ENCODE measurements at places on chromosomes 7 and 10.

- no peak for DNase-seq
These were observed 25.7 kb upstream of the CDK14 start for GRCh38 chr7:90570373-90570959.

DNA sequence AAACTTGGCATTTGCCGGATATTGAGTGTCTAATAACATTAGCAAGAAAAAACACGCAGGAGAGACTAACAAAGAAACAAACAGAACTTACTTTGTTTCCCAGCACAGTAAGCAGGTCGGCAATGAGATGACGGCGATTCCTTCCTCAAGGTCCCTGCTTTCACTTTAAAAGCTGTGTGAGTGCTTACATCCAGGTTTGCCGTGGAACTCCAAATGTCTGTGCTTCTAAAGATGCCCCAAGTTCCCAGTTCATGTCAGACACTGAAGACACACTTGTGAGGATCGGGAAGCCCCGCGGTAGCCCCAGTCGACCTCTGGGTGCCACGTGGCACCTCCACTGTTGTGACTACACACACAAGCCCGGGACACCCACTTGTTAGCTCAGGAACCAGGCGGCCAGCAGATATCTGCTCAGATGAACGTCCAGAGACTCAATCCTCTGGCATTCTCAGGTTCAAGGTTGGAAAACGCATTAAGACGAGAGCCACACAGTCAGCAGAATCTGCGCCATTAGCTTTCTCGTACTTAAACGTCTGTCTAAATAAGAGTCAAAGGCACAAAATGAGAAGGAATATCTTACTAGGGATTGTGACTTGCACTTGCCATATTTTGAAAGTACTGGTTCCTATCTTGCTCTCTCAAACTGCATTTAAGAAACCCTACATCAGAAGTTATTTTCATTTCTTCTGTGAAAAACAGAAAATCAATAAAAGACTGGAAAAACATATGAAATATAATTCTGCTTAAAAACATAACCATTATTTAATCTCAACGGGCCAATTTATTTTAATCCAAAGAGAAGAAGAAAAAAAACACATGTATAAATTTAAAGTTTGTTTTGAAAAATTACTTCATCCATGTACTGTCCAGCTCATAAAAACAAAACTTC lies 207.6 kb upstream of the KLF14 start:
- peak; percentile 43 for DNase-seq

DNA sequence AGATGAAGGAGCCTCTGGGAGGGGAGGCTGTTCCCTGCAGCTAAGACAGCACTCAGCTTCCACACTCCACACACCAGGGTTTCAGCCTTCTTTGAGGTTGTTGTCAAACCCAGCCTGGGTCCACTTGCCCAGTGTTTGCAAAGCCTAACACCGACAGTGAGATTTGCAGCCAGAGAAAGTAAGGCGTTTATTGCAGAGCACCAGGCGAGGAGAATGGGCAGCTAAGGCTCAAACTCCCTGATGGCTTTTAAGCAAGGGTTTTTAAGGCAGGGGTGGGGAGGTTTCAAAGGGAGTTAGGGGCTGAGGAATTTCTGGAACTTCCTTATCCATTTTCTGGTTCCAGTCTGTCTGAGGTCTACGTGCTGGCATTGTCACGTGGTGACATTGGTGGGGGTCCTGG lies 4.7 kb upstream of the ZNF775 start:
- no peak for DNase-seq

- DNase-seq, result no peak
These were observed 124.4 kb upstream of the ITGB1 start for GRCh38 chr10:33082373-33082895.

DNA sequence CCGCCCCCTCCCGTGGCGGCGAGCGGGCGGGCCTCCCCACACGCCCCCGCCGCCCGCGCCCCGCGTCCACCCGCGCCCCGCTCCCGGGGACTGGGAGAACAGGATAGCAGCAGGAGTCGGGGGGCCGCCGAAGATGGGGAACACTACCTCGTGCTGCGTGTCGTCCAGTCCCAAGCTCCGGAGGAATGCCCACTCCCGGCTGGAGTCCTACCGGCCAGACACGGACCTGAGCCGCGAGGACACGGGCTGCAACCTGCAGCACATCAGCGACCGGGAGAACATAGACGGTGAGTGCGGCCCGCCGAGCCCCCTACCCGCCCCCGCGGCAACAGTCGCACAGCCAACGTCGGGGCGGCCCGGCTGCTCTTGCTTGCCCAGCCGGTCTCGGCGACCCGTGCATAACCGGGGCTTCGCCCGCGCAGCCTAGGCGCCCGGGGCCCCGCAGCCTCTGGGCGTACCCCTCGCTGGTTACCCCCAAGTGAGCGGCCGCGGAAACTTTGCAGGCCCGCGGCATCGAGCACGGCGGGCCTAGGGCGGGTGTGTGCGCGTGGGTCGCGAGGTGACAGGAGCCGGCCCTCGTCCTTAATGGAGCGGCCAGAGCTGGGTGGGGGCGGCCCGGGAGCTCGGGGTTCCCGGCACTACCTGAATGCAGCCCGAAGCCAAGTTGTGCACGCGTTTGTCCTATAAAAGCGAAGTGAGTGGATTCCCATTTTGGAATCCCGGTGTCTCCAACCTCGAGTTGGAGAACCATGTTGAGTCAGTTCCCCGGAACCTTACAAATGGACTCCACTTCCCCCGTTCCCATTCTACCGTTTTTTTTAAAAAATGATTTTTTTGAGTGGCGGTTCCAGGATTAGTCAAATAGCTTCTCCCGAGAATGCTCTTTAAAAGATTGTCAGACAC lies 863 bp downstream of the CCNY start:
- DNase-seq, result peak; percentile 31

GRCh38 chr7:31051598-31052486 lies at the start of gene ADCYAP1R1:
Gene ADCYAP1R1 (plus strand): TSS chr7:31052308. CDS start chr7:31063265, 10,957 bp downstream.
- peak; percentile 76 for DNase-seq

- DNase-seq, result no peak
These were observed 32.7 kb downstream of the ABCB5 start for GRCh38 chr7:20647908-20648776.

DNA sequence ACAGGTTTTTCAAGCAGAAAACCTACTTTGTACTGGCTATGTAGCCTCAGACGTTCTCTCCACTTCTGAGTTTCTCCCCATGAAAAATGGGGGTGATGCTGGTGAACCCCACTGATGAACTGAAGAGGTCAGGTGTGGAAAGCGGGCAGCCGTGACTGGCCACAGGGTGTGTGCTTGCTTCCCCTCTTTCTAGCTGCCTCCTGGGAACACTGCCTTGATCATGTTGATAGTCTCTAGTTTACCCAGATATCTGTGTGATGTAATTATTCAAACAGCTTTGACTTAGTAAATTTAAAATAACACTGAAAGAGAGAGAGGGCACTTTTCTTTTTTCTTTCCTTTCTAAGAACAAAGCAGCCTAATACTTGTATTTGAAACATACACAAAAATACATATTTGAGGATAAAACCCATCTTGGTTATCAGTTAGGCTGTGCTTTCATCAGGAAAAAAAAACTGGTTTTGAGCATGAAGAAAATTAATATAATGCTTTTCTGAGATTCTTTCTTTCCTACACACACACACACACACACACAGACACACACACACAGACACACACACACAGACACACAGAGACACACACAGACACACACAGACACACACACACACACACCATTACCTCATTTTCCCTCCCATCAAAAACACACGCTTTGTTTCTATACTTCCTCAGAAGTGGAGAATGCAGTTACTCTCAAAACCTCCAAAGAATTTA lies 76.7 kb downstream of the MACC1 start:
- DNase-seq, result no peak

GRCh38 chr7:123492485-123492884 lies 41.9 kb downstream of the IQUB start:
- no peak for DNase-seq

- no peak for DNase-seq
These were observed 19.2 kb upstream of the FLNC start for GRCh38 chr7:128810997-128811396.

GRCh38 chr7:52021343-52021742 lies 704.7 kb upstream of the COBL start:
- DNase-seq, result no peak

GRCh38 chr7:38964921-38965320 lies 12.8 kb upstream of the POU6F2 start:
- no peak for DNase-seq

DNA sequence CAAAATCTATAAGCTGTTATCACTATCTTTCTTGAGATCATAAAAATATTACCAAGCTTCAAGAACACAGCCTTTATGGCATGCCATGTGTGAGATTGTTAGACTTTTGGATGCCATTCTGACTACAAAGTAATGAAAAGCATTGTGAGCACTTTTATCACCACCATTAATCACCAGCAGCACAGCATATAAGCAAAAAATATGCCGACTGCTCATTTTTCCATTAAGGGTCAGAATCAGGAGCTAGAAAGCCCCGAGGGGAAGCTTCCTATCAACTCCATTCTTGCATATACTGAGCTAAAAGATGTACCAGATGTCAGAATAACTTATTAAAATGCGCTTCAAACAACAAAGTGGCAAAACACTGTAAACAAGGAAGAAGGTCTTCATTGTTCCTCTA lies 114.3 kb downstream of the LMBR1 start:
- DNase-seq, result no peak

- no peak for DNase-seq
These were observed 30.9 kb downstream of the KCNMA1 start for GRCh38 chr10:77606751-77607150.

- DNase-seq, result peak; percentile 16
These were observed 139.3 kb downstream of the TWIST1 start for GRCh38 chr7:18978108-18978495.

DNA sequence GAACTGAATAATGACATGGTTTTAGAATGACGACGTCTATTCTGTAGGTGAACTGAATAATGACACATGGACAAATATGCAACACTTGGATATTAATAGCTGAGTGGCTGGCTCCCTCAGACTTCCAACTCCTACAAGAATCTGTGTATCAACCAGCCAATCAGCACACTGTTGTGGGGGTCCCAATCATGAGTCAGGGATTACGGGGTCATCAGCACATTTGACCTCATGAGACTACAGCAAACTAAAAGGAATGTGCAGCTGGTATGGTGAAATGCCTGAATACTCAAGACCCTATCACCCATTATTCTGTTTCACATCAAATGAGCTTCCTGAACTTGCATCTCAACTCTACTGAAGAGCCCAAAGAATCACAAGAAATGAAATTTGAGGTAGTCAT lies 192.5 kb downstream of the ANK3 start:
- DNase-seq, result no peak

- no peak for DNase-seq
These were observed 95.4 kb downstream of the TES start for GRCh38 chr7:116305485-116306408.

DNA sequence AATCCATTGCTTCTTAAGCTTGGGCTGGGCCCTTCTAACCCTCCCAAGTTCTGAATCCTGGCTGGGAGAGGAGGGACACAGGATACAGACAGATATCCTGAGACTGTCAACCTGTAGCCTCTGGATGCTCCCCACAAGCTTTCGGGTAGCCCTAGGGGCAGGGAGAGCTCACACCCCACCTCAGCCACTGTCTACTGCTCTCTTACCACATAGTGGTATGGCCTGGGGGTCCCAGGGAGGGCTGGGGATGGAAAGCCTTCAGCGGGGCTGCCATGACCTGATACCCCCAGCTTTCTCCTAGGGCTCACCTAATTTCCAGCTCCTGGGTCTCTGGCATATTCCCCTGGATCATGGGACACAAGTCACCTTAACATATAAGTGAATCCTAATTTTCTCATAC lies 25.1 kb downstream of the CRHR2 start:
- DNase-seq, result no peak

DNA sequence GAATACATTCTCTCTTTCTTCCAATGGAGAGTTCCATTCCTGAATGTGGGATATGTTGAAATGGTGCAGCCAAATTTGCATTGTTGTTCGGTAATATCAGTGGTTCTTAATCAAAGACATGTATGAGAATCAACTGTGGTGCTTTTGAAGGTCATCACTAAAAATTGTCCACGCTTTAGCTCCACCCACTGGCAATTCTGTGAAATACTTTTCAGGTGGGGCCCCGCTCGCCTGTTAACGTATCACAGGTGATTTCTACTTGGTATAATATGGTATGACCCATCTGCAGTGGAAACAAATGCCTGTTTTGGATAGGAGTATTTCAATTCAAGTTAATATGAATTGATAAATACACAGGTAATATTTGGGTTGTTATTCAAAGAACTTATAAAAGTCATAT lies 178.4 kb downstream of the NSUN6 start:
- DNase-seq, result no peak

DNA sequence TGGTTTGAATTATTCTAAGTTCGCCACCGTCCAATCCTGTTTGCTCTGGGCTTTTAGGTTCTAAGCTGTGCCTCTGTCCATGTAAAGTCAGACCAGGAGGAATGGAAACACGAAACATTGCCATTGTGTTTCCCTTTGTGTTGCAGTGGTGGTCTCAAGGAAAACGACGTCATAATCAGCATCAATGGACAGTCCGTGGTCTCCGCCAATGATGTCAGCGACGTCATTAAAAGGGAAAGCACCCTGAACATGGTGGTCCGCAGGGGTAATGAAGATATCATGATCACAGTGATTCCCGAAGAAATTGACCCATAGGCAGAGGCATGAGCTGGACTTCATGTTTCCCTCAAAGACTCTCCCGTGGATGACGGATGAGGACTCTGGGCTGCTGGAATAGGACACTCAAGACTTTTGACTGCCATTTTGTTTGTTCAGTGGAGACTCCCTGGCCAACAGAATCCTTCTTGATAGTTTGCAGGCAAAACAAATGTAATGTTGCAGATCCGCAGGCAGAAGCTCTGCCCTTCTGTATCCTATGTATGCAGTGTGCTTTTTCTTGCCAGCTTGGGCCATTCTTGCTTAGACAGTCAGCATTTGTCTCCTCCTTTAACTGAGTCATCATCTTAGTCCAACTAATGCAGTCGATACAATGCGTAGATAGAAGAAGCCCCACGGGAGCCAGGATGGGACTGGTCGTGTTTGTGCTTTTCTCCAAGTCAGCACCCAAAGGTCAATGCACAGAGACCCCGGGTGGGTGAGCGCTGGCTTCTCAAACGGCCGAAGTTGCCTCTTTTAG lies 46.3 kb upstream of the DMBT1 start:
- DNase-seq, result no peak

- DNase-seq, result no peak
These were observed 71.1 kb downstream of the CFAP58 start for GRCh38 chr10:104424719-104425118.

DNA sequence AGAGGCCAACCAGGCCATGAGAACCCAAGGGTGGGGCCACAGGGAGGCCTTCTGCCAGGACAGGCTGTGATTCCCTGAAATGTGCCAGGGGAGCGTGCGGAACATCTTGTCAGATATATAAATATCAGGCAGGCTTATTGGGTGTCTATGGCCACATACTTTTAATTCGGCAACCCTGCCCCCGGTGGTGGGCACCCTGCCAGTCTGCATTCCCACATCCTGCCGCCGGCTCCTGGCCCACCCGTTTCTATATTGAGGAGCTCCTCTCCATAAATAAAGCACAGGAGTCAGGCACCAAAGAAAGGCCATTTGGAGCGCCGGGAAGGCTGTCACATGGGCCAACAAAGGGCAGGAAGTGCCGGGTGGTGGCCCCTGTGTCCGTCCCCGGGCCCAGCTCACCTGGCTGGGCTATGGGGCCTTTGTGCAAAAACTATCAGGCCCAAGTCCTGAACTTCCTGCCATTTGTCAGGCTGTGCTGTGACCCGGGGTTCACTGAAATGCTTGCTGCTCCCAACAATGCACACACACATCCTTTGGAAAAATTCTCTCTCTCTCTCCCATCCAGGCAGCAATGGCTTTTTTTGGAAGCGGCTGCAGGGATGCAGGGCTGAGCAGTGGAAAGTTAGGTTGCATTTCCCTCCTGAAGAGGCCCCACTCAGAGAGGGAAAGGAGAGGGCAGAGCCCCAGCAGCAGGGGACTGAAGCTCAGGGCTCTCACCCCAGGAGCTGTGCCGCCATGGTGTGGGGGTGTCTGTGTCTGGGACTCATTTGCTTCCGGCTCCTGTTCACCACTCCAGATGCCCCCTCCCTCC lies 25.0 kb upstream of the PODXL start:
- DNase-seq, result no peak
